ENCODE measurements at places on chromosomes 2 and 18. TPM values are rescaled to one million over a fixed set of nuclear protein-coding genes. Genes with fewer than 3 reads are reported as not detected.

CLIP4 gene
- 0.39 TPM for total RNA-seq

ARMC9 gene
- total RNA-seq: 34.5 TPM

DYNAP gene
- 0.46 TPM for total RNA-seq

SH2D6 gene
- total RNA-seq: 0.50 TPM

CYS1 gene
- total RNA-seq: 1.2 TPM

AQP12B gene
- total RNA-seq: not detected

EFHD1 gene
- total RNA-seq: 6.8 TPM

GLI2 gene
- total RNA-seq: 45.9 TPM

DNA sequence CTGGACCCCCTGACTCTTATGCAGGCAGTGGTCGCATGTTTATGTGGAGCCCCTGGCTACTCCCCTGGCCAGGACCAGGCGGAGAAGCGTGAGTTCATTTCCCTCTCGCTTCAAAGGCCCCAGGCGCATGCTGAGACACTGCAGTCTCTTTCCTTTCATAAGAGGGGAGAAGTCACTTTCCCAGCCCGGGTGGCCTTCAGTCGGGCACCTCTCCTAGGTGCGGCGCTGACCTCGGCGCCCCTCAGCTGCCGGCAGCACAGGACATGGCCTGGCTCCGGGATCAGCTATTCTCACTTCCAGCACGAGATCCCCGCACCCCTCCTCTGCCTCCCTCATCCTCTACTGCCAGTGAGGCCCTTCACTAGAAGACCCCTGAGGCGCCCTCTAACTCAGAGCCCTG lies 184.7 kb upstream of the PXDN start:
- DNase-seq: no peak

- DNase-seq: no peak
Observed at GRCh38 chr2:174859563-174860169, 95.4 kb upstream of the CHRNA1 start.

- no peak for DNase-seq
Observed at GRCh38 chr2:175111200-175111657, 56.8 kb downstream of the ATF2 start.

- no peak for DNase-seq
Observed at GRCh38 chr2:141392517-141393213, 738.2 kb downstream of the LRP1B start.

- no peak for DNase-seq
Observed at GRCh38 chr18:58225101-58225500, 181.1 kb downstream of the NEDD4L start.

GRCh38 chr18:76937597-76937996 lies 115.2 kb downstream of the ZNF236 start:
- DNase-seq: no peak

All from WTC11 (cell line).